Transverse colon (tissue), 4 donors: ENCODE measurements at places on chromosomes 12 and 14. TPM values are rescaled to one million over a fixed set of nuclear protein-coding genes. Genes with fewer than 3 reads are reported as not detected.

DNA sequence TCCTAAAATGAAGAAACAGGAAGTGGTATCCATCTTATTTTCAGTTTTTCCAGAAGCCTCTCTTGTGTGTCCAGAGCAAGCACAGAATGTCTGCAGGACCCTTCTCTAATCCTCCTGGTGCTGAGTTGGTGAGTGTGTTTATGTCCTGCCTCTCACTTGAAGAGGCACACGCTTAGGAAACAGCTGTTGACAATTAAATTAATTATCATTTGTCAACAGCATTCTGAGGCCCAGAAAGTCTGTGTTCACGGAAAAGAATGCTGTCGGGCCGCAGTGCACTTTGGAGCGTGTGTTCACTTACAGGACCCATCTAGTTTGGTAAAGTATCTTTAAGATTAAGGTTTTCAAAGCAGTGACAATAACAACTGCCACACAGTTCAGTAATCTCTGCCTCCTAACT lies 70.5 kb downstream of the LMNTD1 start:
- no peaks in the 10 kb centered on the region for H3K36me3 ChIP-seq
- no peaks in the 10 kb centered on the region for H3K4me1 ChIP-seq
- H3K27ac ChIP-seq: no peak overlapping the region
- DNase-seq: no peak

DNA sequence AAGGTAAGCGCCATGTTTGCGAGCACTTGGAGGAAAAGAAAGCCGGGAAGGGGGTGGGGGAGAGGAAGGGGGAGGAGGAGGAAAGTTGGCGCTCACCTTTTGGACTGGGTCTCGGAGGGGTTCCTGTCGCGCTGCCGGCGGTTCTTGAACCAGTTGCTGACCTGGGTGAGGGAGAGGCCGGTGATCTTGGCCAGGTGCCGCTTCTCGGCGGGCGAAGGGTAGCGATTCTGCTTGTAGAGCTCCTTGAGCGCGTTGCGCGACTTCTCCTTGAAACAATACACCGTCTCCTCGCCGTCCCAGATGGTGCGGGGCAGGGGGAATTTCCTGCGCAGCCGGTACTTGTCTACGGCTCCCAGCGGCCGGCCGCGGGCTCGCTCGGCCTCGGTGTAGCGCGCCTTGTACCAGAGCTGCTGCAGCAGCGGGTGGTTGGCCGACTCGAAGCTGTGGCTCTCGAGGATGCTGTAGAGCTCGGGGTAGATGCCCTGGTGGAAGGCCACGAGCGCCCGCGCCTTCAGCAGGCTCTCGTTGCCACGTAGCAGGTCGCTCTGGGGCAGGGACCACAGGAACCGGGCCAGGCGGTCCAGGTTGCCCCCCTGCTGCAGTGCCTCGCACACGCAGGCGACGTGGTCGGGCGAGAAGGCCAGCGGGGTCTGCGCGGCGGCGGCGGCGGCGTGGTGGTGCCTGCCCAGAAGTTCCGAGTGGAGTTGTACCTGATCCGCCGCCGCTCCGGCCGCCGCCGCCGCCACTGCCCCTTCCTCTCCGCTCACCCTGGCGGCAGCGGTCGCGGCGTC lies 840 bp downstream of the SIX4 start:
- H3K27ac ChIP-seq: peak overlapping the region; percentile 34
- H3K4me1 ChIP-seq: peaks cover 15% of the 10 kb centered on the region
- peaks cover 97% of the 10 kb centered on the region for H3K27me3 ChIP-seq
- peak overlapping the region; percentile 57 for H3K4me3 ChIP-seq
- peak; percentile 21 for DNase-seq
- H3K36me3 ChIP-seq: no peaks in the 10 kb centered on the region

Gene BDKRB2
- 19.8 TPM for total RNA-seq

Gene PZP
- not detected for total RNA-seq

DNA sequence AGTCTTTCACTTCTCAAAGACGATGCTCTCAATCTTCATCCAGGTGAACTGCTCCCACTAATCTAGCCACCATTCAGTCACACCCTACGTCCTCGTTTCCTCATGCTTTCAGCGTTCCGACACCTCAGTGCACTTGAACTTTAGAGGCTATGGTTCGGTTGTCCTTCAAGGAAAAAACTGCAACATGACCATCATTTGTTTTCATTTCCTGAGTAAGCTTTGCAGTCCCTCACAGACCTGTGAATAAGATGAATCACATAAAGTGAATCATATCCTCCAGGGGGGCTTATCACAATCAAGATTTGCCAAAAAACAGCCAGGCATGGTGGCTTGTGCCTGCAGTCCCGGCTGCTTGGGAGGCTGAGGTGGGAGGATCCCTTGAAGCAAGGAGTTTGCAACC lies 80.2 kb downstream of the TMCC3 start:
- no peaks in the 10 kb centered on the region for H3K36me3 ChIP-seq
- no peak overlapping the region for H3K4me3 ChIP-seq
- H3K4me1 ChIP-seq: peaks cover 10% of the 10 kb centered on the region
- no peak for DNase-seq
- no peak overlapping the region for H3K27ac ChIP-seq
- no peaks in the 10 kb centered on the region for H3K27me3 ChIP-seq

Gene STYK1
- 8.4 TPM for total RNA-seq

Gene CIT
- total RNA-seq: 5.6 TPM

GRCh38 chr12:128042825-128043224 lies 224.1 kb upstream of the TMEM132C start:
- no peaks in the 10 kb centered on the region for H3K4me1 ChIP-seq
- H3K27me3 ChIP-seq: no peaks in the 10 kb centered on the region
- H3K36me3 ChIP-seq: no peaks in the 10 kb centered on the region
- H3K27ac ChIP-seq: no peak overlapping the region

DNA sequence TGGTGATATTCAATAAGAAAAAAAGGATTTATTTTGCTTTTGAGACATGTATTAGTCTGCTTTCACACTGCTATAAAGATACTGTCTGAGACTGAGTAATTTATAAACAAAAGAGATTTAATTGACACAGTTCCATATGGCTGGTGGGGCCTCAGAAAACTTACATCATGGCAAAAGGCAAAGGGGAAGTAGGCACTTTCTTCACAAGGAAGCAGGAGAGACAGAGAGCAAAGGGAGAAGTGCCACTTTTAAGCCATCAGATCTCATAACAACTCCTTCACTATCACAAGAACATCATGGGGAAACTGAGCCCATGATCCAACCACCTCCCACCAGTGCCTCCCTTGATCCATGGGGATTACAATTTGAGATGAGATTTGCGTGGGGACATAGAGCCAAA lies 43.9 kb downstream of the BHLHE41 start:
- no peak for DNase-seq
- H3K4me1 ChIP-seq: no peaks in the 10 kb centered on the region
- no peak overlapping the region for H3K27ac ChIP-seq

Gene KRT77
- total RNA-seq: not detected

GRCh38 chr12:28191051-28192048 lies 1.1 kb downstream of the CCDC91 start:
- no peaks in the 10 kb centered on the region for H3K27me3 ChIP-seq
- no peaks in the 10 kb centered on the region for H3K36me3 ChIP-seq
- H3K27ac ChIP-seq: peak overlapping the region; percentile 97
- peaks cover 15% of the 10 kb centered on the region for H3K4me1 ChIP-seq
- peak; percentile 8 for DNase-seq

DNA sequence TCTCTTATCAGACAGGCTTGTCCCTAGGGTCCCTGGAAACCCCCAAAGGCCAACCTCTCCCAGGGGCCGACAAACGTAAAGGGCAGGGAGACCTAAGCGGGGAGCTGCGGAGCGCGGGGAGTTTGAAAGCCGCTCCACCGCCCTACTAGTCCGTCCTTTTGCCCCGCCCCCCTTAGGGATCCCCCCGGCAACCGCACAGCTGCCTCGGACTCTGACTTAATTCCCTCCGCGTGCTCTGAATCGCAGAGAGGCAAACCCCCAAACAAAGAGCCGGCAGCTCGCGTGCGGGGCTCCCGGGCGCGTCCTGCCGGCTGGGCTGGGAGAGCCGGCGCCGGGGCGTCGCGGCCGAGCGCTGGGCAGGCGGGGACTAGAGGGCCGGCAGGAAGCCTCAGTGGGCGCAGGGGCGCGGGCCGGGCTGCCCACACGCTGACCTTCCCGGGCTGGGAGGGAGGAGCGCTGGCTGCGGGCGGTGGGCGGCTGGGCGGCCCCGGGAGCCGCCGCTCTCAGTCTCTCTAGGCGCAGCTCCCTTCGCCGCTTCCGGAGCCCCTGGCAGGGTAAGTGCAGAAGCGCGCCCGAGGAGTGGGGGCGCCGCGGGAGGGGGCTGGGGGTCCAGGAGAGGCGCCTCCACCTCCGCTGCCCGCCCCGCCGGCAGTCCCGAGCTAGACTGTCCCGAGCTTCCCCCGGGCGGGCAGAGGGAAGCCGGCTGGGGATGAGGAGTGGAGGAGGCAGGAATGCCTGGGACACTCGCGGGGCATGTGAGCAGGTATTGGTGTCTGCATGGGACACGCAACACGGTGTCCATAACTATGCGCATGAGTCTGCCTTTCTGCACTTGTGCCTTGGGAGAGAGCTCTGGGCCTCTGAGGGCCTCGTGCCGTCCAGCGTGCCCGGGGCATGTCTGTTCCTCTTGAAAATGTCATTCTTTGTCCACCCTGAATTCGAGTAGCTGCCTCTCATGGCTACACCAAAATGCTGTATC lies at the start of gene TSPAN11:
TSPAN11 (plus strand) TSS at position 506 of the 979 bp plus-strand sequence. CDS start 27,244 bp downstream, outside the sequence.
- no peaks in the 10 kb centered on the region for H3K4me1 ChIP-seq
- peak within 1 kb of the TSS; percentile 50 for H3K27ac ChIP-seq
- no peaks in the 10 kb centered on the region for H3K36me3 ChIP-seq
- H3K4me3 ChIP-seq: peak within 1 kb of the TSS; percentile 44
- DNase-seq: no peak
- H3K27me3 ChIP-seq: peaks cover 22% of the 10 kb centered on the region

- H3K4me1 ChIP-seq: peaks cover 30% of the 10 kb centered on the region
- peak overlapping the region; percentile 92 for H3K27ac ChIP-seq
- H3K4me3 ChIP-seq: peak overlapping the region; percentile 93
- no peaks in the 10 kb centered on the region for H3K27me3 ChIP-seq
- peak; percentile 63 for DNase-seq
Observed at GRCh38 chr14:75428230-75429104, 645 bp downstream of the JDP2 start.

Gene COX8C
- not detected for total RNA-seq

DNA sequence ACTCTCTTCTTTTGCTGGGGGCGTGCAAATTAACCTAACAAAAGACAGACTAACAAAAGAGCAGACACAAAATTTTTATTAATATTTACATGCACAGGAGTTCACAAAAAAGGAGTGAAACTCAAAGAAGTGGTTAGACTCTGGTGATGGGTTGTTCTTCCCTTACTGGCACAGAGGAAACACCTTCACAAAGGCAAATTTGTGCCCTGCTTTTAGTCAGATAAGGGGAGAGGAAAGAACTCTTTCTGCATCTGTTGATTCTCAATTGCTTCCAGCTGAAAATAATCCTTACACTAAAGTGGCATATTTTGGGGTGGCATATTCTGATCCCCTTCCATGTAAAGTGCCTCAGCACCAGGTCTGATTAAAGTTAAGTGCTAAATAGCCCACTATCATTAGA lies 190.2 kb upstream of the AMIGO2 start:
- H3K27me3 ChIP-seq: no peaks in the 10 kb centered on the region
- no peak for DNase-seq
- no peaks in the 10 kb centered on the region for H3K36me3 ChIP-seq
- no peak overlapping the region for H3K27ac ChIP-seq

DNA sequence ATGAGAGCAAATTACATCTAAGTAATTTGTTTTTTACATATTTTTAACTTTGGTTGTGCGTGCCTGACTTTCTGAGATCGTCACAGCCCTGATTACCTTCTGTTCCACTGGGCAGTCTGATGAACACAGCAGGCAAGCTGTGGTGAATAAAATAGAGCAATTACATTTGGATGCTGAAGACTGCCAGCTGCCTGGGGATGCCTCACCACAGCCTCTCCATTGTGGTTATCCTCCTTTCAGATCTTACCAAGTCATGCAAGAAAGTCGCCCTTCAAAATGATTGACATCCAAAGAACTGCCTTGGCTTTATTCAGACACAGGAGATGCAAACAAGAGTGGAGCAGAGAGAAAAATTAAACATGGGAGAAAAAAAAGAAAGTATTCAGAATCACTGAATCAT lies 456.6 kb upstream of the TMPO start:
- no peak overlapping the region for H3K27ac ChIP-seq
- H3K4me1 ChIP-seq: no peaks in the 10 kb centered on the region
- H3K27me3 ChIP-seq: no peaks in the 10 kb centered on the region
- no peaks in the 10 kb centered on the region for H3K36me3 ChIP-seq
- DNase-seq: no peak
- no peak overlapping the region for H3K4me3 ChIP-seq

DNA sequence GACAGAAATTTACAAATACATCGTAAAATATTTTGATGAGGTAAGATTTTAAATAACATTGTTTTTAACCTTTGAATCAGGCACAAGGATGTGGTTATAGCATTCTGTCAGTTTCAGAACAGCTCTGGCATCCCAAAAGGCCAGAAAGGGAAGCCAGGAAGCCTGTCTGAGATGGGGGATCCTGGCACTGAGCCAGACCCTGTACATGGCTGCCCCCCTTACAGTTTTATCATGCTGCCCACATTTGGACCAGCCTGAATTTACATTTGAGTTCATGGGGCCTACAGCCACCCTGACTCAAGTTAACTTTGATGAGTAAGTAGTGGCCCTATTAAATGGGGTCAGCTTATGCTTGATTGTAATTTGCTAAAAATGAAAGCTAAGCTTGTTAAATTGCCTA lies 155.6 kb downstream of the PLXNC1 start:
- H3K4me3 ChIP-seq: no peak overlapping the region
- no peak for DNase-seq
- H3K36me3 ChIP-seq: no peaks in the 10 kb centered on the region

DNA sequence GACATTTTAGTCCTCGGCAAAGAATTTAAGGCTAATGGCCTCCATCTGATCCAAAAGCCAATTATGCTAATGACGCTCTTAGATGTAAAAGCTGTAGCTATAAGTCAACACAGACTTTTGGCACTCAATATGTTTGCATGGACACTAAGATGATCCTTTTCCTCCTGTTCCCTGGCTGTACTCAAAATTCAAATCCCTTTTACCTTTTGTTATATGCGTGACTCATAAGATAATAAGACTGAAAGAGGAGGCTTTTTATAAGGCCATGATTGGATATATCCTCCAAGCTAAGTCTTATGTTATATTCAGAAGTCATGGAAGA lies 89.8 kb downstream of the PDZRN4 start:
- H3K27ac ChIP-seq: no peak overlapping the region
- no peaks in the 10 kb centered on the region for H3K27me3 ChIP-seq
- H3K4me1 ChIP-seq: no peaks in the 10 kb centered on the region
- H3K4me3 ChIP-seq: no peak overlapping the region

- no peaks in the 10 kb centered on the region for H3K36me3 ChIP-seq
- H3K4me1 ChIP-seq: peaks cover 5% of the 10 kb centered on the region
- H3K27ac ChIP-seq: no peak overlapping the region
- no peak for DNase-seq
Observed at GRCh38 chr14:36293824-36294223, 26.6 kb downstream of the MBIP start.
